Gastroesophageal sphincter (tissue), 4 donors: ENCODE measurements at places on chromosomes 6 and 20.

GRCh38 chr20:50992733-50993457 lies 30.0 kb downstream of the KCNG1 start:
- no peak for ATAC-seq

- no peak for ATAC-seq
These were observed 7.9 kb downstream of the EXOC2 start for GRCh38 chr6:684831-685636.

- no peak for ATAC-seq
These were observed 282.7 kb downstream of the GRIK2 start for GRCh38 chr6:101676187-101676586.

DNA sequence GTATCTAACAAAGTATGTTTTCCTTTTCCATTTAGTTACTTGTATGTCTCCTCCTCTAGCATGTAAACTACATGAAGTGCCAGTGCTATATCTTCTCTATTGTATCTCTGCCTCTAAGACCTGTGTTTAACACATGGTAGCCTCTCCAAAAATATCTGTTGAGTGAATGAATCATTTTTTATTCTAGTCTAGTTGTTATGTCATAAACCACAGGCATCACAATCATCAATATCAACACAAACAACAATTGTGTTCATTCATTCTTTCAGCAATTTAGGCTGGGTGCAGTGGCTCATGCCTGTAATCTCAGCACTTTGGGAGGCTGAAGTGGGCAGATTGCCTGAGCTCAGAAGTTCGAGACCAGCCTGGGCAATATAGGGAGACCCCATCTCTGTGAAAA lies 111.6 kb upstream of the EYA4 start:
- no peak for ATAC-seq

DNA sequence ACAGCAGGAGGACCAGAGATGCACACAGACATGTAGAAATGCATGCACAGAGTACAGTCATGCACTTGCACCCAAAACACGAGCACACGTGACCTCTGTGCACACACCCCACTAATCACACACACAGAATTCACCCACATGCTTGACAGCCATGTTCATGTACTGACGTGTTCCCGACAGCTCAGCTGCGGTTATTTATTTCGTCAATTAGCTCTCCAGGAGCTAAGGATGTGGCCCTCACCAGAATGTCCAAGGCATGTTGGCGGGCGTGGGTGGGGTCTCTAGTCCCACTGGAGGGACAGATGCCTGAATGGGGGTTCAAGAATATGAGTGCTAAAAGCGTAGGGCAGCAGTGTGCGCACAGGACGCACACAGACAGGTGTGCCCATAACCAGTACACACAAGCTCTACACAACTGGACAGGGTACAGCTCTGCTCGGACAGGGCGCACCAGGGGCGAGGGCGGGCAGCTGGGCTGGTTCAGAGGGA lies 571 bp upstream of the PRPF6 start:
- ATAC-seq, result peak; percentile 23

- ATAC-seq, result no peak
These were observed 1383.5 kb upstream of the DEFB115 start for GRCh38 chr20:29873946-29874345.

DNA sequence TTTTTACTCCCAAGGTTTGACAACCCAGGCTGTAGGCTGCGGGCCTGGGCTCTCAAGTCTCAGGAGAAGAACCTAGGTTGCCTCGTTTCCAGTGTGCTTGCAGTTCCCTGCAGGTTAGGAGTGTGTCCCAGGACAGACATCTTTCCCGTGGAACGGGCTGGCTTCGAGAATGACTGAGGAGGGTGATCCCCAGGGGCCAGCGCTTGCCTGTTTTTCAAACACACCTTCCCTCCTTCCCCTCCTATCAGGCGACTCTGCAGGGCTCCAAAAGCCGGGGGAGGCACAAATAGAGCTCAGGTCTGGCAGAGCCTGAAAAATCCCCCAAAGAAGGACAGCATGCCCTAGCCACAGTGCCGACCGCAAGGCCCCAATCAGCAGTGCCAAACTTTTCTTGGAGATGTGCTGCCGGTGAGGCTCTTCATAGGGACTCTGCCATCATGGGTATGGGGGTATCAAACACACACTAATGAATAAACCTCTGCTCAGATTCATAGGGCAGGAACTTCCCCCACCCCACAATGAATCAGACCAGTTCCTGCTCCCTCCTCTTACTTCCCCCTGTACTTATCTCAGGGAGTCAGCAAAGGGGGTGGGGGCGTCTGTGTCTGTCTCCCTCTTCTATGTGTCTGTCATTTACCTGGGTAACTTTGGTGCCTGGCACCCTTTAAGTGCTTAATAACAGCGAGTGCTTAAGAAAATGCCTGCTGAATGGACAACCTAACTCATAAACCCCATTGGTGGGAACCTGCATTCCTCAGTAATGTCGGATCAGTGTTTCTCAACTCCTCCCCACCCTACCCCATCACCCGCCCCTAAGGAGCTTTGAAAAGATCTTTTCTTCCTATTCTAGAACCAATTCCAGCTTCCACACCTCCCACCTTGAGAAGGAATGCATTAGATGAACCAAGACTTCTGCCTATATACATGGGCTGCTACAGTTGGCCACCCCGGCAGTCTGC lies 1.6 kb downstream of the KCNG1 start:
- ATAC-seq, result no peak
